AG04450 (cell line): ENCODE measurements at places on chromosomes 7 and 10. TPM values are rescaled to one million over a fixed set of nuclear protein-coding genes. Genes with fewer than 3 reads are reported as not detected.

DNA sequence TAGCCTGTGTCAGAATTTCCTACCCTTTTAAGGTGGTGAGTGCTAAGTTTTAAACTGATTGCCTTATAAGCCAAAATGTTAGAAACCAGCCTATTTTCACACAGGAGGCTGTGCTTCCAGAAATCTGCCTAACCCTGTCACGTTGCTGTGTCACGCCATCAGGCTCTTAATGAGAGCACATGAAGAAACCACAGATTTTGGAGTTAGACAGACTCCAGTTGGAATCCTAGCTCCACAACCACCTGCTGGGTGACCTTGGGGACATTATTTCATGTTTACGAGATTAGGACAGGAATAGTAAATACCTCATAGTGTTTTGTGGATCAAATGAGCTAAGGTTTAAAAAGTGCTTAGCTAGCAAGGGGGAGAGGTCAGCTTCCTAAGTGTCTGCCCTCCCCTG lies 321.8 kb downstream of the DPP6 start:
- no peak for DNase-seq

GRCh38 chr7:7799138-7799537 lies 80.7 kb upstream of the RPA3 start:
- DNase-seq = no peak

DNA sequence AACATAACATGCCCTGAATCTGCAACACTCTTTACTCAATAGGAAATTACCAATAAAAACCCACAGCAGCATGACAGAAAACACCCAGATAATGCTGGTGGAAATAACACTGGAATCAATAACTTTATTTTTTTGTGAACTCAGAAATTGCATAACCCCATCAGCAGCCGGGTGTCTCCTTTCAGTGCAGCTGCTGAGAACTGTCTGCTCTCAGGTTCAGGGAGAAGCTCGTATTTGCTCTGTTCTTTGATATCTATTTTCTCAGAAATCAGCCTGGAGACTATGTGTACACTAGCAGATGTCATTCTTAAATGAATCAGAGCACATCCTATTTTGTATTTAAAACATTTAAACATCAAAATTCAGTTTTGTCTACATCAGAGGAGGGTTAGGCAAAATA lies 506.0 kb downstream of the POM121L12 start:
- no peak for DNase-seq

- DNase-seq = no peak
Measured at GRCh38 chr10:11594589-11595394, 16.7 kb downstream of the USP6NL start.

GRCh38 chr7:65339257-65339656 lies 34.4 kb upstream of the ZNF92 start:
- no peak for DNase-seq

GRCh38 chr10:8921568-8921967 lies 867.1 kb downstream of the GATA3 start:
- DNase-seq = no peak

DNA sequence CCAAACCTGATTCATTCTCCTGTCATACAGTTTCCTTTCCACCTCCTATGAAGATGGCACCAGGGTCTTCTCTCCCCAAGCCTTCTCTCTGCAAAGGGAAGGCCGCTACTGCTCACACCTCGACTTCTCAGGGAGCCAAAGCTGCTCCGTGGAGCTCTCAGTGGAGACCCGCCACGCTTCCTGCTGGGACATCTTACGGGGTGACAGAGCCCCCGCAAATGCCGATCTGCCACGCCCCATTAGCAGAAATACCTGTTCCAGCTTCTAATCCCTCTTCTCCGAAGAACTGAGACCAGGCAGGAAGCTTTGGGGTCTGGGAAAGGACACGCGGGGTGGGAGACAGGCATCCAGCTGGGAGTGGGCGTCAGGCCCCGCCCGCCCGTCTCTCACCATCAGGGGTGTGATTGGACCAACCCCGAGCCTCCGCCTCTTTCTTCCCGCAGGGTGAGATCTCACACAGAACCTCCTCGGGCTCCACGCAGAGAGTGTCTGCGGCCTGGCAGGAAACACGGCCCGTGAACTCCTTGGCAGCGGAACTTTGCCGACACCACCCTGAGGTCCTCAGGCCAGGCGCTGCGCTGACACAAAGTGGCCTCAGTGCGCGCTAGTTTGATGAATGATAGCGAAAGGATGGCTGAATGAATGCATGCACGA lies 12.0 kb upstream of the CALML5 start:
- DNase-seq = no peak

DNA sequence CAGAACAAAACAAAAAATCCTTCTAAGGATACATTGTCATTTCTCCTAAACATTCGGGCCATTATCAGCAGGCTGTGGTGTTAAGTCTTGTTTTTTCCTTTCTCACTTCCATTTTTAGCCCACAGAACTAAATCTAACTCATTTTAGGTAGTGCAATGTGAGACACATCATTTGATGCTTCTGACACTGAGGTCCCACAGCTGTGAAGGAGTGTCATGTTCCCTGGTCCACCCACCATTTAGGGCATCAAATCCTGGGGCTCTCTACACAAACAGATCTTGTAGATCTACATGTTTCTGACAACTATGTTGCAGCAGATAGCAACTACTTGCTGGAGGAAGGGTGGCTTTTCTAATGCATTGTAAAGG lies 232.5 kb upstream of the IGFBP3 start:
- DNase-seq = no peak

GRCh38 chr7:87370660-87371180 lies 25.3 kb downstream of the CROT start:
- peak; percentile 42 for DNase-seq

SLC13A1 gene
- polyA plus RNA-seq = not detected in 2 replicates

KCNH2 gene
- polyA plus RNA-seq = 1.3 and 2.0 TPM in 2 replicates

ABCB1 gene
- 2.9 and 4.1 TPM in 2 replicates for polyA plus RNA-seq

PLXDC2 gene
- 8.9 and 10.4 TPM in 2 replicates for polyA plus RNA-seq

ZNF783 gene
- 5.2 TPM in 2 replicates for polyA plus RNA-seq

AKR1C3 gene
- polyA plus RNA-seq = 6.4 and 10.7 TPM in 2 replicates

MSS51 gene
- 1.2 and 1.4 TPM in 2 replicates for polyA plus RNA-seq

VWDE gene
- 0.02 and 0.14 TPM in 2 replicates for polyA plus RNA-seq
